ENCODE measurements at places on chromosomes 7 and 10.

- DNase-seq = no peak
Observed at GRCh38 chr7:101634196-101634717, 5.2 kb upstream of the MYL10 start.

DNA sequence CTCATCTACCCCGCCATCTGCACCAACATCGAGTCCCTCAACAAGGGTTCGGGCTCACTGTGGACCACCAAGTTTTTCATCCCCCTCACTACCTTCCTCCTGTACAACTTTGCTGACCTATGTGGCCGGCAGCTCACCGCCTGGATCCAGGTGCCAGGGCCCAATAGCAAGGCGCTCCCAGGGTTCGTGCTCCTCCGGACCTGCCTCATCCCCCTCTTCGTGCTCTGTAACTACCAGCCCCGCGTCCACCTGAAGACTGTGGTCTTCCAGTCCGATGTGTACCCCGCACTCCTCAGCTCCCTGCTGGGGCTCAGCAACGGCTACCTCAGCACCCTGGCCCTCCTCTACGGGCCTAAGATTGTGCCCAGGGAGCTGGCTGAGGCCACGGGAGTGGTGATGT, 34.6 kb upstream of the CDH23 start:
- no peak for DNase-seq

DNA sequence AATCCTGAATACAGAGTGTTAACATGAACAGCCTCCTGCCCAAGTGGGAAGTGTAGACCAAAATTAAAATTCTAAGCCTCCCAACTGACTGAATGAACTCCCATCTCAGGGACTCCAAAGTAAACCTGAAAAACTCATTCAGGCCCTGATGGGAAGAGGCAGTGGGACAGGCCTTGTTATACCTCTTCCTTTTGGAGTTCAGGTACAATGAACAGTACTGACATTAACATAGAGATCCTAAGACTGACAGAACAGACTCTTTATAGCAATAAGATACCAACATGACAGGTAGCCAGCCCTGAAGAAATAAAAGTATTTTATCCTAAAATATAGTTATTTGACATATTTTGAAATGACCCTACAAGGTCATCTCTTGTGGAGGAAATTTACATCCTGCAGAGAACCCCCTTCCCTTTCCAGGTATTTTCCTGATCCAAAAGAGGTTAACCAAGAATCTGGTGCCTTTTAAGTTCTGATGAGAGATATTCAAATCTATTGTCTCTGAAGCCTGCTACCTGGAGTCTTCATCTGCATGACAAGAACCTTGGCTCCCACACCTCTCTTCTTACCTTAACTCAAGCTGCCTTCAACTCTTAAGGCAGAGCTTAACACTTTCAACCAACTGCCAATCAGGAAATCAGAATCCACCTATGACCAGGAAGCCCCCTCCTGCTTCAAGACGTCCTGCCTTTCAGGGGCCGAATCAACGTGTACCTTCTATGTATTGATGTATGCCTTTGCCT, 103.3 kb upstream of the PFKP start:
- DNase-seq = no peak

- no peak for DNase-seq
Observed at GRCh38 chr7:132290021-132290420, 286.2 kb downstream of the PLXNA4 start.

GRCh38 chr7:47143339-47143738, 438.6 kb downstream of the TNS3 start:
- no peak for DNase-seq

GRCh38 chr10:70126700-70127395, 5.8 kb downstream of the AIFM2 start:
- no peak for DNase-seq

DNA sequence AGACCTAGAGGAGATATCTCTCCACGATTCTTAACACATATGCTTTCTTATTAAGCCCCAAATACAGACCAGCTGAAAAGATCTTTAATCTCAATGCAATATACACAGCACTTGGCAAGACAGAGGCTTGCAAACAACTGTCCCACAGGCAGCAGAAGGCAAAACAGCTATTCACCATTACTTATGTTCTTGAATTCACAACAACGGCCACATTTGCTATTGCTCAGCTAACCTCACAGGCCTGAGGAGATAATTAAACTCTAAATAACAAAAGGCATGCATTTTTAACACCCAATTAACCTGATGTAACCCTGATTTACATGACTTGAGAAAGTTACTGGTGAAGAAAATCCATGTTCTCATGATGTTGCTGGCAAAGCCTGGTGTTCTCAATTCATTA, 216.4 kb downstream of the CRPPA start:
- DNase-seq = no peak

- DNase-seq = no peak
Observed at GRCh38 chr10:89466599-89467035, 52.2 kb downstream of the IFIT5 start.

DNA sequence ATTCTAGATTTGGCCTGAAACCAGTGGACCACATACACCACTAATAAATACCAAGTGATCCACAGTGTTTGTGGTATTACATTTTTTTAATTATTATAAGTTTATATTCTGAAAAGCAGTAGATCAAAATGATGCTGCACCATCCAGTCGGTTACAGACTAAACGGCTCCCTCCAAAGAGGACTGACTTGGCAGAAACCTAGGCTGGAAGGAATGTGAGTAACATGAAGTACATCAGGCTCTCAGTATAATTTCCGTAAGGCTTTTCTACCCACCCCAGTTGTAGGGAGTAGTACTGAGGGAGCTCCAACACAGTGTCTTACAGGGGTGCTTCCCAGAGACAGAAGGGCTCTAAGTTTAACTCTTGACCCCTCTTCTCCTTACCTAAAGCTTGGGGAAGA, 119.5 kb downstream of the TRRAP start:
- DNase-seq = no peak

- no peak for DNase-seq
Observed at GRCh38 chr10:132204078-132204780, 17.5 kb downstream of the DPYSL4 start.

DNA sequence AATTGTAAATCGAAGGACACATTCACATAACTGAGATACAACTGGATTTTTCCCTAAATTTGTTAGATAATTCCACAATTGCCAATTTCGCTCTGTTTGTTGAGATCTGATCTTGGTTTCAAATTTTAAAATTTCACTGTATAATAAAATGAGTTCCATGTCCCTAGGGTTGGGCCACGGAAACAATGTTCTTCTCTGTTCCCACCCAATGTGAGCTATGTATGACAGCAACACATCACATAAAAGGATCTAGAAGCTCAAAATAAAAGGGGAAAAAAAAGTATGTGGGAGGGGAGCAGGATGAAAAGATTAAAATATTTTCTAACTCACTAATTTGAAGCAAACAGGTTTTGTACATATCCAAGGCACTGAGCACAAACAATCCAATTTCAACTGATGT, 287.8 kb upstream of the MKLN1 start:
- no peak for DNase-seq

DNA sequence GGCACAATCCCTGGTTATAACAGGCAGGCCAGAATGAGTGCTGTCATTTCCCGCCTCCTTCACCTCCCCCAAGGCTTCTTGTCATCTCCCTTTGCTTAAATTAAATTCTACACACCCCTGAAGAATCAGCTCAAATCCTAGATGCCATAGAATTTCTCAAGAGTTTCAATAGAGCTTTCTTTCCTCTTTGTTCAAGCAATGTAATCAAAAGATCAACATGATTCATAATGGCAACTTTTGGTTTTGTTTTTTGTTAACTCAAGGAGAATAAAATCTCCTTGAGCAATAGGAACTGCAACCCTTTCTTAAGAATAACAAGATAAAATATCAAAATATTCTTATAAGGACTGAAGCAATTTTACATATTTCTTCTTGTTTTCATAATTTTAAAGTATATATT, 180.8 kb upstream of the CDK1 start:
- no peak for DNase-seq
